Stimulated activated CD4-positive, alpha-beta T cell treated with anti-CD3 and anti-CD28 coated beads, Interleukin-4, amount 100 ng/mL, for 4 hours (primary cell): ENCODE measurements at places on chromosomes 5 and 9.

DNA sequence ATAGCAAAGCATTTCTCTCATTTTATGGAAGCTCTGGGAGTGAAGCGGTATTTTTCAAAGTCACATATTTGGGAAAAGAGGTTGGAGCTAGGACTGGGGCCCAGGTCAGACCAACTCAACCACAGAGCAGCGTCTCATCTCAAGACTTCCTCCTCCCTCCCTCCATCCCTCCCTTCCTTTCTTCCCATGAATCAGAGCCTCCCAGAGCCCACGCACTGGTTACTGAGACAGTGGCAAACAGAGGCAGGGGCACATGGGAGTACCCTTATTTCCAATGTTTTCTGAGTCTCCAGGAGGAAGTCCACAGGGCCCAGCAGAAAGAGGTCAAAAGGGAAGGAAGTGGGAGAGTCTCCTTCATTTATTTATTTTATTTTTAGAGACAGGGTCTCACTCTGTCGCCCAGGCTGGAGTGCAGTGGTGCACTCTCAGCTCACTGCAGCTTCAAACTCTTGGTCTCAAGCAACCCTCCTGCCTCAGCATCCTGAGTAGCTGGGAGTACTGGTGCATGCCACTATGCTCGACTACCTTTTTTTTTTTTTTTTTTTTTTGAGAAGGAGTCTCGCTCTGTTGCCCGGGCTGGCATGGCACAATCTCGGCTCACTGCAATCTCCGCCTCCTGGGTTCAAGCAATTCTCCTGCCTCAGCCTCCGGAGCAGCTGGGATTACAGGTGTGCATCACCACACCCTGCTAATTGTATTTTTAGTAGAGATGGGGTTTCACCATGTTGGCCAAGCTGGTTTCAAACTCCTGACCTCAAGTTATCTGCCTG, 52.5 kb upstream of the CDKN2AIPNL start:
- DNase-seq, result no peak

DNA sequence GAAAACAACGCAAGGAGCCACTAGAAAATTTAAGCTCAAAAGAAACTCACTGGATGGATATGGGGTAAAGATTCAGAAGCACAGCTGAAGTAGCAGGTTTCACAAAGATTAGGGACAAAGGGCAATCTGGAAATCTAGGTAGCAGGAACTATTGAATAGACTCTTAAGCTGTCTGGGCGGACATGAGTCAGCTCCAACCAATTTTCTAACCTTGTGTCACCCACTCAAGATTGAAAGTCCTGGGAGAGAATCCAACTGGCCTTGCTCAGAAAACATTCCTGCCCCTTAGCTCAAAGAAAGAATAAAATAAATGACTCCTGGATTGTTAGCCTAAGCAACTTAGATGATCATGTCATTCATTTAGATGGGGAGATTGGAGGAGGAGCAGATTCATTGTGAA, 69.2 kb downstream of the STK32A start:
- DNase-seq, result no peak

DNA sequence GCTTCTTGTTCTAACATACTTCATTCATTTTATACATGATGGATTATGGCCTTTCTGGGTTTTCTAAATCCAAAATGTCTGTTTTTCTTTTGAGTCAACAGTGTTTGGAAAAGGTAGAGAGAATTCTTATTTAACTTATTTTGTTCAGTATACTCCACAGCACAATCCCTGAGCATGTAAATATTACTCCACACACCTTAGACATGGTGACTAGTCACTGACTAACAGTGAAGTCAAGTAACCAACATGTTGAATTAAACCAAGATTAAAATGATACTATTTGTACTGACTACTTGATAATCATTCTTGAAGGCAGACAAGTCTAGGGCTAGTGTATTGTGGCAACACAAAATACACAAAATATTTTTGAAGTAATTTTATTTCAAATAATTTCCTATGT, 55.0 kb downstream of the HAPLN1 start:
- no peak for DNase-seq

- DNase-seq, result no peak
These were observed 10.8 kb upstream of the CCDC69 start for GRCh38 chr5:151234476-151235238.

DNA sequence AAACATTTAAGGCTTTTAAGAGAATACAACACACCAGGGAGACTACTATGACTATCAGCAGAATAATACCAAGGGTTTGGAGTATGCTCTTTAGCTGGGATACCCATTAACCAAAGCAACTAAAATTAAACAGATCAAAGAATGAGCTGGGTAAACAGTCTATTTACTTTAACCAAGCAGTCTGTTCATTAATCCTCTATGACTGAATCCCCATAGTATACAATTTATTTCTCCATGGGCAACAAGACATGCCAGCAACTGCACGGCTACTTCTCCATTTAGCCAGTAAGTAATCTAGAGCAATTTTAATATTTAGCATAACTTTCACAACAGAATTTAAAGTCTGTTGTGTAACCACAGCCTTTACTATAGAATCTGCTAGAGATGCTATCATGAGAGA, 77.6 kb downstream of the CDO1 start:
- DNase-seq, result no peak

GRCh38 chr9:127578952-127579853, 32.9 kb upstream of the STXBP1 start:
- peak; percentile 59 for DNase-seq

DNA sequence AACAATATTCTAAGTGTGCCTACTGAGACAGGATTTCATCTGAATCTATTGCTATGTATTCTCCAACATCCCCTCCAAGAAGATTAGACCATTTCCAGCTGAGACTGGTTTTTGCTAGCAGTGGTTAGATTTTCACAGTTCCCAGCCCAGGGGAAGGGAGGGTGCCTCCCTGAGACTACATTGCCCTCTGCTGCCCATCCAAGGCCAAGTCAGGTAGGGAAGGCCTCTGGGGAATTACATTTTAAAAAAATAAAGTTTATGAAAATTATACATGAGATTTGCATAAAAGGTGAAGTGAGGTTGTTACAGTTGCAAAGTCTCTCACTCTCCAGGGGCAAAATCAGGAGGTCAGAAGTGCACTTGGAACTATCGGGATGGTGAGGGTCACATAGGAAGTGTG, 28.0 kb upstream of the SYK start:
- DNase-seq, result no peak

DNA sequence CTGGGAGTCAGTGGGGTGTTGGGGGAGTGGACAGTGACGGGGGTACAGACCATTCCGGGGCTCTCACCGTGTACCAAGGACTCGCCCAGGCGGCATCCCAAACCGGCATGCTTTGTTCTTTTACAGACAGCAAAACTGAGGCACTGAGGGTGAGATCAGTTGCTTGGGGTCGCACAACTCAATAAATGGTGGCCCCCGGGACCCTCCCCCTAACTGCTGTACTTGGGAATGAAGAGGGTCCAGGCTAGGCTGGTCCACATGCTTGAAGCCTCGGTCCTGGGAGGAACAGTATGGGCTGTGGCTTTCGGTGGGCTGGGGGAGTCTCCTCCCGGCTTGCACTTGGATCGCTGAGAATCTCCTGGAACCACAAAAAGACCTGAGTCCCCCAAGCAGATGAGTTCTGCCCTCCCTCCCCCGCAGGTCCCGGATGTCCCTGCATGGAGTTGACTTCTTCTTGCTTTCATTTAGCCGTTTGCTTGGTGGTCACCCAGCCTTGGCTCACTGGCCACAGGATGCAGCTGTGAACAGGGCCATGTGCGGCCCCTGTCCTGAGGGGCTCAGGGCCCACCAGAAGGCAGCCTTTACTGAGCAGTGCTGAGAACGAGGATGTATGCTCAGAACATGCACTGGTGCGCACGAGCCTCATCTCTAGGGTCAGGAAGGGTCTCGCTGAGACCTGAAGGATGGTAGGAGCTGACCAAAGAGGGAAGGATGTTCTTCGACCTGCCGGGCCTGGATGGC, 4.2 kb downstream of the LAMC3 start:
- DNase-seq, result no peak

DNA sequence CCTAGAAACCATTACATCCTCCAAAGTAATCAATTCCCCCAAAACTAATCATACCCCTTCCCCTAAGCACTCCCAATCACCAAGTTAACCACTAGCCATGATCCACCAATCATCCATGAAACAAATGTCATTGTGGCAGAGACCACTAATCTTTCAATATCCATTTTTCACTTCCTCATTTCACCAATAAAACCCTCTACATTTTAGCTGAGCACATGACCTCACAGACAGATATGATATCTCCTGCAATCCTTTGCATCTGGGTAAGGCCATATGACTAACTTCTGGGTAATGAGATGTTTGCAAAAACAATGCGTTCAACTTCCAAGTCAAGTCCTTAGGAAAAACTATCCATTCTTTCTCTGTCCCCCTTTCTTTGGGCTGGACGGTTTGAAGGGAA, 20.7 kb downstream of the OR2S2 start:
- DNase-seq, result no peak

DNA sequence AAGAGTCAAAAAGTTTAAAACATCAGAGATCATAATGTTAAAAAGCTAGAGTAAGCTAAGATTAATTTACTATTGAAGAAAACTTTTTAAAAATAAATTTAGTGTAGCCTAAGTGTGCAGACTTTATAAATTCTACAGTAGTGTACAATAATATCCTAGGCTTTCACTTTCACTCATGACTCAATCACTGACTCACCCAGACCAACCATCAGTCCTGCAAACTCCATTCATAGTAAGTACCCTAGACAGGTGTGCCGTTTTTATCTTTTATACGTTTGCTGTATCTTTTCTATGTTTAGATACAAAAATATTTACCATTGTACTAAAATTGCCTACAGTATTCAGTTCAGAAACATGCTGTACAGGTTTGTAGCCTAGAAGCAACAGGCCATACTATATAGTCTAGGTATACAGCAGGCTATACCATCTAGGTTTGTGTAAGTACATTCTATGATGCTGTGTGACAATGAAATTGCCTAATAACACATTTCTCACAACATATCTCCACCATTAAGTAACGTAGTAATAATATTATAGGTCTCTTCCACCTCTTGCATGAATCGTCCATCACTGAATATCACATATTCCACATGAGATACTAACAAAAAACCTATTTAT, 59.2 kb downstream of the MEGF9 start:
- DNase-seq, result no peak

- DNase-seq, result no peak
These were observed 2.0 kb upstream of the AKNA start for GRCh38 chr9:114389612-114390368.

GRCh38 chr5:90747693-90748092, 189.1 kb downstream of the ADGRV1 start:
- no peak for DNase-seq

GRCh38 chr5:94928891-94929290, 310.4 kb downstream of the SLF1 start:
- no peak for DNase-seq

DNA sequence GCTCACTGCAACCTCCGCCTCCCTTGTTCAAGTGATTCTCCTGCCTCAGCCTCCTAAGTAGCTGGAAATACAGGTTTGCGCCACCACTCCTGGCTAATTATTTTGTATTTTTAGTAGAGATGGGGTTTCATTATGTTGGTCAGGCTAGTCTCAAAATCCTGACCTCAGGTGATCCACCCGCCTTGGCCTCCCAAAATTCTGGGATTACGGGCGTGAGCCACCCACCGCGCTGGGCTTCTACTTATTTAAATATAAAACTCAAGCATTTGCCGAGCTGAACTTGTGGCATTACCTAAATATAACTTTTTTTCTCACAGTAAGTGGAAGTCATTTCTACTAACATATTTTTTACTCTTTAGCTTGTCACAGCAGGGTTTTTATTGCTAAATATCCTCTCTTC, 1356.3 kb upstream of the ACO1 start:
- DNase-seq, result no peak

- peak; percentile 32 for DNase-seq
These were observed 248.9 kb downstream of the PIK3R1 start for GRCh38 chr5:68464424-68464823.

DNA sequence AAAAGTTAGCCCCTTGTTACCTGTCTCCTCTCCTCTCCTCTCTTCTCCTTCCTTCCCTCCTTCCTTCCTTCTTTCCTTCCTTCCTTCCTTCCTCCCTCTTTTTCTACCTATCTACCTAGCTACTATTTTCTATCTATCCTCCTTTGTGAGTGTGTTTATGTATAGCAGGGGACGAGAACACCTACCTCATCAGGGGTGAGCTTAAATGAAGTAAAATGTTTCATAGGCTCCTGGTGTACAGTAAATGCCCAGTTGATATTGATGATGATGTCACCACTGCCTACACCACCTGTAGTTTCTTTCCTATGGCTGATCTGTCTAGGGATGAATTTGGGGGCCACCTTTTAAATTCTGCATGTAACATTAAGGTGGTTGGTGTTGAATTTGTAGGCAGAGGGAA, 4.3 kb downstream of the SPIN1 start:
- DNase-seq, result no peak

GRCh38 chr9:111013707-111014106, 24.6 kb downstream of the LPAR1 start:
- DNase-seq, result no peak
